Adrenal gland (tissue), 19 donors: ENCODE measurements at places on chromosomes 5 and 9. TPM values are rescaled to one million over a fixed set of nuclear protein-coding genes. Genes with fewer than 3 reads are reported as not detected.

DNA sequence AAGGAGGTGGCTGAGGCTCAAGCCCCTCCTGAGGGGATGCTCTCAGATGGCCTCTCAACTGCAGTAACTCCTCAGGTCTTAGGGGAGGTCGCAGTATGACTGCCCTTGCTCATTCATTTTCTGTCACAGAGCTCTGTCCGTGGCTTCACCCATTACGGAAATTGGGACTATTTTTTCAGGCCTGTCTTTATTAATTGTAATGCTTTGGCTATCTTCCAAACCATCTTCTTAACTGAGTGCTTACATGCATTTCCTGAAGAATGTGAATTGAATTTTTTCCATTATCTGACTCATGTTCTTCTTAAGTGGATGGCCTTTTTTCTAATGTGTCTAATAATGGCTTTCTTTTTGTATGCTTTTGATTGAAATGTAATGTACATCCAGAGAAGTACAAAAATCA, 36.4 kb upstream of the SV2C start:
- no peak overlapping the region for H3K27ac ChIP-seq
- H3K36me3 ChIP-seq: no peaks in the 10 kb centered on the region
- no peaks in the 10 kb centered on the region for H3K27me3 ChIP-seq
- H3K4me1 ChIP-seq: no peaks in the 10 kb centered on the region

The CXCL14 gene
- total RNA-seq: 2.0 TPM

GRCh38 chr9:101465326-101465915, 29.8 kb upstream of the ALDOB start:
- H3K27ac ChIP-seq: no peak overlapping the region
- no peaks in the 10 kb centered on the region for H3K36me3 ChIP-seq
- no peaks in the 10 kb centered on the region for H3K27me3 ChIP-seq
- H3K4me1 ChIP-seq: no peaks in the 10 kb centered on the region
- peak; percentile 48 for DNase-seq

The SPINK5 gene
- 0.14 TPM for total RNA-seq

- DNase-seq: no peak
- no peaks in the 10 kb centered on the region for H3K36me3 ChIP-seq
- H3K4me3 ChIP-seq: no peak overlapping the region
- no peaks in the 10 kb centered on the region for H3K27me3 ChIP-seq
- peaks cover 65% of the 10 kb centered on the region for H3K4me1 ChIP-seq
These were observed 27.1 kb downstream of the GSN start for GRCh38 chr9:121294866-121295661.

DNA sequence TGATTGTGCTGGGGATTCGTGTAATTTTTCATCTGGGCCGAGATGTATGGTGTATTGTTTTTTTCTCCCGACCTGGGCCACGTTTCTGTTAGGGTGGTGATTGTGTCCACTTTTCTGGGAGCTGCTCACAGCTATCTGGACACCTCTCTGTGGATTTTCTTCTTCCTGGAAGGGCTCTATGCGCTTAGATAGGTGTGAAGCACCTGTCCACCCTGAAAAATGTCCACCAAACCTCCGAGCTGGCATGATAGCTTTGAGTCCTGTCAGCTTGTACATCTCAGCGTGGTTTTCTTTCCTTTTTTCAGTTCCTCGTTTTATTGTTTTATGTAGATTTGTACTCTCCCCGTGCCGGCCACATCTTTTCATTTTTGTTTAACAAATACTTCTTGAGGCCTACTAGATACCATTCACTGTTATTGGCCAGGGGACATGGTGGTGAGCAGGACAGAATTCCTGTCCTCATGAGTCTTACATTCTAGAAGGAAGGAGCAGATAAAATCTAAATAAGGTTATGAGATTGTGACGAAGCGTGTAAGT, 1.1 kb downstream of the UGCG start:
- no peak for DNase-seq
- H3K36me3 ChIP-seq: no peaks in the 10 kb centered on the region
- H3K4me1 ChIP-seq: peaks cover 31% of the 10 kb centered on the region

The NOXA1 gene
- 8.1 TPM for total RNA-seq

DNA sequence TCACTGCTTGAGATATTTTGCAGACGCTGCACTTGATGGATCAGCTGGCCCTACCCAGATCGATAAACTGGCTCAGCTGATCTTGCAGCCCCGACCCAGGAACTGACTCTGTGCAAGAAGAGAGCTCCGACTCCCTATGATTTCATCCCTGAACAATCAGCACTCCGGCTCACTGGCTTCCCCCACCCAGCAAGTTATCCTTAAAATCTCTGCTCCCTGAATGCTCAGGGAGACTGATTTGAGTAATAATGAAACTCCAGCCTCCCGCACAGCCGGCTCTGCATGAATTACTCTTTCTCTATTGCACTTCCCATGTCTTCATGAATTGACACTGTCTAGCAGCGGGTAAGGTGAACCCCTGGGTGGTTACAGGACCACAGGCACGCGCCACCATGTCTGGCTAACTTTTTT, 16.9 kb upstream of the NANS start:
- no peaks in the 10 kb centered on the region for H3K4me1 ChIP-seq
- H3K36me3 ChIP-seq: no peaks in the 10 kb centered on the region
- no peak for DNase-seq
- no peak overlapping the region for H3K27ac ChIP-seq
- H3K4me3 ChIP-seq: no peak overlapping the region

- no peak overlapping the region for H3K4me3 ChIP-seq
- H3K4me1 ChIP-seq: peaks cover 18% of the 10 kb centered on the region
- H3K27ac ChIP-seq: no peak overlapping the region
- H3K27me3 ChIP-seq: no peaks in the 10 kb centered on the region
- no peaks in the 10 kb centered on the region for H3K36me3 ChIP-seq
These were observed 76.9 kb downstream of the TSSK1B start for GRCh38 chr5:113357696-113358476.

DNA sequence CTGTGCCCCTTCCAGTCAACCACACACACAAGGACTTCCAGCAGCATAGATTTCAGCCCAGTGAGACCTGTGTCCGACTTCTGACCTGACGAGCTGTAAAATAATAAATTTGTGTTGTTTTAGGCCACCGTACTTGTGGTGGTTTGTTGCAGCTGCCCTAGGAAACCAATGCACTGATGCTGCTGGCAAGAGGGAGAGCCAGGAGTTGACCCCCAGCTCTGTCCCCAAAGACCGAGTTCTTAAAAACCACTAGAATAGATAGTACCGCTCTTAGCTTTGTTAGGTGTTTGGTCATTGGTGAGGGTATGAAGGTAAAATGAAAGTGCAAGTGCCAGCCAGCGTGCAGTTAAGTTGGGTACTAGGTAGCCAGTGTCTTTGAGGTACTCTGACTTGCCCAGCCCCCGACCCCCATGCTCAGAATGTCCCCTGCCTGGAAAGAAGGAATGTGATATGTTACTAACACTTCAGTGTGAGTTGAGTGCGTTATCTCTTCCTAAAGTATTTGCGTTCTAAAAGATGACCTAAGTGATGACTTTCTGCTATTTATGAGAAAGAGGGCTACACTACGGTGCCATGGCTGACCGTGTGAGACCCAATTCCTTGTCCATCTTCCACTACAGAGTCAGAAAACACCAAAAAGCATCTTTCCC, 185.6 kb downstream of the AOPEP start:
- H3K27ac ChIP-seq: no peak overlapping the region
- DNase-seq: no peak
- H3K27me3 ChIP-seq: no peaks in the 10 kb centered on the region
- H3K4me3 ChIP-seq: no peak overlapping the region
- H3K4me1 ChIP-seq: peaks cover 22% of the 10 kb centered on the region

GRCh38 chr9:129145841-129146292, 32.2 kb downstream of the IER5L start:
- H3K4me3 ChIP-seq: no peak overlapping the region
- peaks cover 48% of the 10 kb centered on the region for H3K36me3 ChIP-seq
- H3K27ac ChIP-seq: peak overlapping the region; percentile 50
- H3K27me3 ChIP-seq: no peaks in the 10 kb centered on the region

The NPR3 gene
- total RNA-seq: 3.8 TPM

GRCh38 chr9:13446286-13446937, 166.9 kb upstream of the MPDZ start:
- H3K27ac ChIP-seq: no peak overlapping the region
- no peak overlapping the region for H3K4me3 ChIP-seq
- no peak for DNase-seq

GRCh38 chr5:157516006-157516405, 56.0 kb downstream of the NIPAL4 start:
- H3K27me3 ChIP-seq: no peaks in the 10 kb centered on the region
- H3K4me3 ChIP-seq: no peak overlapping the region
- no peaks in the 10 kb centered on the region for H3K36me3 ChIP-seq
- DNase-seq: peak; percentile 66
- H3K27ac ChIP-seq: peak overlapping the region; percentile 87

GRCh38 chr9:38389313-38389712, 3.2 kb upstream of the ALDH1B1 start:
- no peak for DNase-seq
- H3K36me3 ChIP-seq: no peaks in the 10 kb centered on the region
- H3K27ac ChIP-seq: peak overlapping the region; percentile 17
- H3K27me3 ChIP-seq: no peaks in the 10 kb centered on the region
- no peak overlapping the region for H3K4me3 ChIP-seq
- peaks cover 11% of the 10 kb centered on the region for H3K4me1 ChIP-seq

The NDST1 gene
- total RNA-seq: 111 TPM

- H3K4me3 ChIP-seq: peak overlapping the region; percentile 53
- H3K27ac ChIP-seq: peak overlapping the region; percentile 71
- H3K27me3 ChIP-seq: no peaks in the 10 kb centered on the region
- peak; percentile 61 for DNase-seq
- no peaks in the 10 kb centered on the region for H3K36me3 ChIP-seq
These were observed 1.0 kb downstream of the GGTA1 start for GRCh38 chr9:121498487-121499176.

GRCh38 chr5:92002721-92003274, 619.7 kb upstream of the ARRDC3 start:
- H3K4me3 ChIP-seq: no peak overlapping the region
- no peak for DNase-seq
- H3K36me3 ChIP-seq: no peaks in the 10 kb centered on the region
- no peak overlapping the region for H3K27ac ChIP-seq

GRCh38 chr5:122236270-122237040, 75.6 kb upstream of the SNCAIP start:
- peaks cover 12% of the 10 kb centered on the region for H3K4me1 ChIP-seq
- no peaks in the 10 kb centered on the region for H3K27me3 ChIP-seq
- H3K36me3 ChIP-seq: no peaks in the 10 kb centered on the region
- no peak overlapping the region for H3K27ac ChIP-seq

DNA sequence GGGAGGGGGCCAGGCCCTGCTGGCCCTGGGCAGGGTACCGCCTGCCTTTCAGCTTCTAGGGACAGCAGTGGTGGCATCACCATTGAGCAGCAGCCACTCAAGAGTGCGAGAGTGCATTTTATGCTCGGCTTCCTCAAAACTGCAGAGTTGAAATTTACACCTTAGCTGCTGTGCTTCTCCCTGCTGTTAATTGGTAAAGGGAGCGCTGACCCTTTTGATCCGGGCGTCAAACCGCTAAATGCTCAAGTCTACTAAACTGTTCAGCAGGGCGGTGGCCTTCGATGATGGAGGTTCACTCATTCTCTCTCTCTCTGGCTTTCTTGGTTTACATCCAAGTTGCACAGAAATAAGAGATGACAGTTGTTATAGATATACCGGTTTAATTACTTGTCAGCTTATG, 368.6 kb upstream of the IRX2 start:
- peaks cover 14% of the 10 kb centered on the region for H3K27me3 ChIP-seq
- no peak for DNase-seq
- H3K4me3 ChIP-seq: no peak overlapping the region
- H3K36me3 ChIP-seq: no peaks in the 10 kb centered on the region

DNA sequence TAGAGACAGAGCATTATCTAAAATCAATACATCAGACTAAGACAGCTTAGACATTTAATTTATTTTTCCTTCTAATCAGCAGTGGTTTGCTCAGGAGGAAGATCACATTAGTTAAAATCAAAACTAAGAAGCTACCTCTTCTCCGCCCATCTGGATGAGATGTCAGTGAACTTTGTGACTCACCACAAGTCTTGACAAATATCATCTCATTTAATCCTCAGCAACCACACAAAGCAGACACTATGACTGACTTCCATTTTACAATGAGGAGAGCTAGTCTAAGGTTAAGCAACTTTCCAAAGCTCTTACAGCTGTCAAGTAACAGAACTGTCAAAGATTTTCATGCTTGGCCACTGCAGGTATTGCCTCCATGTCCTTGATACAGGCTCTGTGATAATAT, 289.5 kb downstream of the DEPDC1B start:
- no peak for DNase-seq
- H3K4me3 ChIP-seq: no peak overlapping the region
- H3K27ac ChIP-seq: no peak overlapping the region
- H3K27me3 ChIP-seq: no peaks in the 10 kb centered on the region
- H3K4me1 ChIP-seq: no peaks in the 10 kb centered on the region
- H3K36me3 ChIP-seq: no peaks in the 10 kb centered on the region

The DND1 gene
- 0.67 TPM for total RNA-seq

DNA sequence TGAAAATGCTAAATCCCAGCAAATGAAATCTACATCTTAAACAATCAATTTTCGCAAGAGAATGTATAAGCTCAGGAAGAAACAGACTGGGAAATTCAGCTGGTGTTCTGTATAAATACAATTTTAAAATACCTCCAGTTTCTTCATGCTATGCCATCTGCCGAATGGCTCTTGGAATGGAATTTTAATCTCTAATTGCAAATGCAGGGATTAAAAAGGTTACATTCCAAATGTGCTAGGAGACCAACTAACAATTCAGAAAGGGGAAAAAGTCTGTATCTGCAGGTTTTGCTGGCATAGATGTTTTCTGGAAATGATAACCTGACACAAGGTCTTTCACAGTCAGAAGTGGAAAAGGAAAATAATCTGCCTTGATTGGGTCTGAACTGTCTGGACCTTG, 379.7 kb downstream of the MAT2B start:
- no peak overlapping the region for H3K27ac ChIP-seq
- no peaks in the 10 kb centered on the region for H3K4me1 ChIP-seq
- no peak for DNase-seq
- H3K27me3 ChIP-seq: no peaks in the 10 kb centered on the region
- H3K4me3 ChIP-seq: no peak overlapping the region
- H3K36me3 ChIP-seq: no peaks in the 10 kb centered on the region

The MORN5 gene
- not detected for total RNA-seq

DNA sequence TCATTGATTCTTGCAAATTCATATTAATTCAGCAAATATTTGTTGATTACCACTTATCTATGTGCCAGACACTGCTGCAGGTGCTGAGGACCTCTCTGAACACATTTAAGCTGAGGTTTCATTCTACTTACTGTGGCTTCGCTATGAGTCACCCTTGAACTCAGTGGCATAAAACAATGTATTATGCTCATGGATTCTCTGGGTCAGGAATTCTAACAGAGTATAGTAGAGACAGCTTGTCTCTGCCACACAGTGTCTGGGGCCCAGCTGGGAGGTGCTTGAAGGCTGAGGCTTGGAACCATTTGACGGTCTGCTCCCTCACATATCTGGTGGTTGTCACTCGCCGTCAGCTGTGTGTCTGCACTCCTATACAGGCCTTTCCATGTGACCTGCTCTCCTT, 124.3 kb upstream of the NR3C1 start:
- H3K27ac ChIP-seq: no peak overlapping the region
- peaks cover 6% of the 10 kb centered on the region for H3K27me3 ChIP-seq
- no peak overlapping the region for H3K4me3 ChIP-seq
- DNase-seq: no peak
- no peaks in the 10 kb centered on the region for H3K36me3 ChIP-seq
- H3K4me1 ChIP-seq: no peaks in the 10 kb centered on the region
